Hematopoietic multipotent progenitor cell treated with erythropoietin and hydrocortisone succinate and interleukin-3 and kit ligand, for 8 days (in vitro differentiated cells): ENCODE measurements at places on chromosomes 1 and 21.

- DNase-seq = no peak
These were observed 14.2 kb downstream of the PRRX1 start for GRCh38 chr1:170678027-170678600.

- peak; percentile 27 for DNase-seq
These were observed 16.9 kb downstream of the RAB7B start for GRCh38 chr1:205986292-205986691.

- no peak for DNase-seq
These were observed 15.0 kb downstream of the QSOX1 start for GRCh38 chr1:180169640-180170195.

GRCh38 chr1:74340656-74341055 is 105.5 kb downstream of the TNNI3K start:
- DNase-seq = no peak

DNA sequence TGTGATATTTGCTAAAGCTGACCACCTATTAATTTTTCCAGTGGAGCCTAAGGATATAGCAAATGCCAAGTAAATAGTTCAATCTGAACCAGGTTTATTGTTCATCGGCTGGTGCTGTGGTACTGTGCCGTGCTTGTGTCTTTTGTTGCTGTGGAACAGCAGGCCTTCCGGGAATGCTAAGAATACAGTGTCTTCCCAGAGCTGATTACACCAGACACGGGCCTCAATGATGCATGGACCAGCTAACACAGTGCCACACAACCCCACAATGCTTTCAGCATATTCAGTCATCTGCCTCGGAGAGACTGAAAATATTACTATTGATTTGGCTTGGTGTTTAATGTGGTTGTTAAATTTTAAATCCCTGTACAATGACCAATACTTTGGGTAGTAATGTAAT is 415.4 kb downstream of the PTBP2 start:
- DNase-seq = no peak

DNA sequence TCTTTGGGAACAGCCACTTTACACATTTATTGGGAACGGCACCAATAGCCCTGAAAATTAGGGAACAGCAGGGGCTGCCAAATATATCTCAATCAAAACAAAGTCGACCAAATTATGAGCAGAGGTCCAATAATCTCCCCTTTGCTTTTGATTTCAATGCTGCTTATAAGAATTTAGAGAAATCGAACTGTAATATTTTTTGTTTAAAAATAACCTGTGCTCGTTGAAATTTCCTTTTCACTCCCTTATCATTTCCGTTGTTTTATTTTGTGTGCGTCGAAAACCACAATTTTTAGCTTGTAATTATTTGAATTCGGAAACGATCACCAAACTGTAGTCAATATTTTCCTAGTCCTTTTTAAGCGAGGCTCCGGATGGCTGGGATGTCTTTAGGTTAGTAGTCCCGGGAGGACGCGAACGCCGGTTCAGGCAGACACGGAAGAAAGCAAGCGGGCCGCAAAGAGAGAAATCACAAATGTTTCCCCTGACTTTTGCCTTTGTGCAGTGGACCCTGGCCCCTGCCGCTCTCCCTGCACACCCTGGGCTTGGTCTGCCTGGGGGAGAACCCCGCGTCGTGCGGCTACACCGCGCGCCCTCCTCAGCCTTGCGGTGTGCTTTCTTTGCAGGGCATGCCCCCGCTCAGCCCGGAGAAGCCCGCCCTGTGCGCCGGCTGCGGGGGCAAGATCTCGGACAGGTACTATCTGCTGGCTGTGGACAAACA is 2.3 kb downstream of the LHX9 start:
- no peak for DNase-seq

GRCh38 chr1:150236614-150237100 is 745 bp upstream of the ANP32E start:
- DNase-seq = no peak

DNA sequence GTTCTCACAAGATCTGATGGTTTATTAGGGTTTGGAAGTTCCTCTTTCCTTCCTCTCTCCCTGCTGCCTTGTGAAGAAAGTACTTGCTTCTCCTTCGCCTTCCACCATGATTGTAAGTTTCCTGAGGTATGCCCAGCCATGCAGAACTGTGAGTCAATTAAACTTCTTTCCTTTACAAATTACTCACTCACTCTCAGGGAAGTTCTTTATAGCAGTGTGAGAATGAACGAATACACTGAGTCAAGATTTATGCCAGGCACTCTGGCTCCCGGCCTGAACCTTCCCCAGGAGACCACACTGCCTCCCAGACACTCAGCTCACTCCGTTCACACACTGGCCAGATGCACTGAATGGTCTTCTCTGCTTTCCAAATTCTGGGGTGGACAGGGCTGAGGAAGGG is 308.3 kb upstream of the AJAP1 start:
- DNase-seq = no peak
